ENCODE measurements at places on chromosomes 7 and 10.

GRCh38 chr10:93968540-93968945 lies 25.2 kb upstream of the PLCE1 start:
- no peak for DNase-seq

DNA sequence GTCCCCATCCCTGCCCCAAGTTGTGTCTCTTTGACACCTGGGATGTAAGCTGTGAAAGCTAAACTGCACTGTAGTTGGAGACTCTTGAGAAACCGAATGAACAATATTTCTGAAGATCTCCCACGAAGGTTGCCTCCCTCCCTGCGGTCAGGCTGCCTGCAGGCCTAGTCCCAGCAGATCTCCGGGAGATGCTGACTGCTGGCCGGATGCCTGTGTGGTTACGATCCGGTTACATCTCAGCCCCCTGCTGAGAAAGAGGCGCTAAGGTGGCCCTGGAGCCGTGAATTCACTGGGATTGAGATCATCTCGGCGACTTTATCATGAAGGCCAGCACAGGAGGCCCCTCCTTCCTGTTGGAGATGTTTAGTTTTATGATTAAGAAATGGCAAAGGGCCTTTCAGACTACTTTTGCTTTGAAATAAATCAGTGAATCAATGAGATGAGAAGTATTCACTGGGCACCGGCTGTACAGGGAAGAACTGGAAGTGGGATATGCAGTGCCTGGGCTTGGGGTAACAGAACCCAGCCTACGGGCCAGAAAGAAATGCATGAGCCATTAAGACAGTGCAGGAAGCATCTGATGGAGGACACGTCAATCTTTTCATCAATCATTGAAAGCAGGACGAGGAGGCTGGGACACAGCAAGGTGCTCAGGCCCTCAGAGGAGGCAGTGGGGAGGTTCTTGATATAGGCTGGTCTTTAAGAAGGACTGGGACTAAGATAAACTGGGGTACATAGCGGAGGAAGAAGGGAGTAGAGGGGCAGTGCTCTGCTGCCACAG lies 177.6 kb downstream of the PRKAG2 start:
- no peak for DNase-seq

- no peak for DNase-seq
Measured at GRCh38 chr10:2251631-2252030, 514.3 kb upstream of the ADARB2 start.

DNA sequence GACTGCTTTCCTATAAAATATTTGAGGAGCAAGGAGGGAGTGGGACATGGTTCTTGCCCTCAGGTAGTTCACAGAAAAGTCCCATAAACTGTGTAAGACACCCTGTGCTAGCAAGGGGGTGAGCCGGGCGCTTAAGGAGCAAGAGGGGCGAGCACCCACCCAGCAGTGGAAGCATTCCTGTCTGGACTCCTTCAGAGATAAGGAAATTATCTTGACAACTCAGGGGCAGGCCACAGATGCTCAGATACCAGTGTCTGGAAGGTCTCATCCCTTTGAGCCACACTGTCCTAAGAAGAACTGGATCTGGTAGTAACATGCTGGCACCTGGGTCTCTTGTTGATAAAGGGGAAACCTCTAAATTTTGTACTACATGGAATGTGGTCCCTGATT lies 54.1 kb downstream of the DAGLB start:
- DNase-seq = no peak

GRCh38 chr10:89845541-89846280 lies 144.3 kb downstream of the KIF20B start:
- no peak for DNase-seq

Data from iPS-NIHi11 (cell line).